Left lung (tissue), 14 donors: ENCODE measurements at places on chromosomes 13 and 19.

GRCh38 chr13:20442375-20442774 is 83.3 kb downstream of the CRYL1 start:
- no peaks in the 10 kb centered on the region for H3K36me3 ChIP-seq
- H3K4me3 ChIP-seq, result no peak overlapping the region
- no peak for DNase-seq
- no peaks in the 10 kb centered on the region for H3K27me3 ChIP-seq
- no peak overlapping the region for H3K27ac ChIP-seq

DNA sequence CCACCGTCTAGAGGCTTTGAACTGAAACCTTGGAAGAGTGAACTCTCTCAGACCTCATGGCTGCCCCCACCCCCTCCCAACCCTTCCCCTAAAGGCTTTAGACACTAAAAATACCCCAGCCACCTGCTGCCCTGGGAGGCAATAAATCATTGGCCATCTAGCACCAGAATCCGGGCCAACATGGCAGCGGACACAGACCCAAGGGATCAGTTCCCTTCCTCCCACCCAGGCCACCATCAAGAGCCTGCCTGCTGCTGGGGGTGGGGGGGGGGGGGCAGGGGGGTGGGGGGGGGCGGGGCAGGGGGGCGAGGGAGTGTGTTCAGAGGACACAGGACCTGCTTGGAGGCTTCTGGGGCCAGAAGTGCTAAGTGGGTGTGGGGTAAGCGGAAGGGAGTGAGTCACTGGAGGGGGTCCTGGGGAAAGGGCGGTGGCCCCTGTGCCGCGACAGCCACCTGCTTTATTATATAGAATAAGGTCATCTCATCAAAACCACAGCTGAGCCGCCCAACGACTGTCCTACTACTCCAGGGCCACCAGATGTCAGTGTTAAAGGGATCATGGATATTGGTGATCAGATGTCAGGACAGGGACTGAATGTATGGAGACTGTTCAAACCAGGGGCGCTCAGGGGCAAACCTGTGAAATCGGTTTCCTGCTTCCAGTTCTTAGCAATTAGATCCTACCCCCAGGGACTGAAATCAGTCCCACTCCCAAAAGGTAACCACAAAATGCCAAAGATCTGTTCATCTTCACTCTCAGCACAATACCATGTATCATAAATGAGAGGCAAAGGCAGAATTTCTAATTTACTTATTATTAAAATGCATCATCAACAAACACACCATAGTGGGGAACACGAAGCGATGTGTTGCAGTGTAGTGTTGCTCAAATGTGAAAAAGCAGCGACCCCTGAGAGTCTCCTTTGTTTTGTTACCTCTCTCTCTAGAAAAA is 24.3 kb downstream of the ARL11 start:
- H3K27me3 ChIP-seq, result no peaks in the 10 kb centered on the region
- no peaks in the 10 kb centered on the region for H3K4me1 ChIP-seq
- H3K4me3 ChIP-seq, result no peak overlapping the region
- no peak overlapping the region for H3K27ac ChIP-seq

DNA sequence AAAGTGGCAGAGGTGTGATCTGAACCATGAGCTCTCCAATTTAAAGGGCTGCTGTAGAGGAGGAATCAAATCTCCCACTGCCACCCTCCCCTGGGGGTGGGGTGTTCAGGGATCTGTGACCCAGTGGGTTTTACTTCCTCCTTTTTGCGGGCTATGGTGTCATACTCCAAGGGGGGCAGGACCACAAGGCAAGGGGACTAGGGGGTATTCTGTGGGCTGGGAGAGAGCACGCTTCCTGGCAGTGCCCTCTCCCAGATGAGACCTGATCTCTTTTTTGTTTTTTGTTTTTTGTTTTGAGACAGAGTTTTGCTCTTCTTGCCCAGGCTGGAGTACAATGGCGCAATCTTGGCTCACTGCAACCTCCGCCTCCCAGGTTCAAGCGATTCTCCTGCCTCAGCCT is 10.3 kb downstream of the PLD3 start:
- peak overlapping the region; percentile 33 for H3K27ac ChIP-seq
- no peaks in the 10 kb centered on the region for H3K36me3 ChIP-seq
- H3K4me3 ChIP-seq, result no peak overlapping the region
- H3K27me3 ChIP-seq, result no peaks in the 10 kb centered on the region

GRCh38 chr19:10920781-10921180 is 7.7 kb downstream of the YIPF2 start:
- no peak overlapping the region for H3K4me3 ChIP-seq
- no peak overlapping the region for H3K27ac ChIP-seq
- no peaks in the 10 kb centered on the region for H3K36me3 ChIP-seq
- H3K27me3 ChIP-seq, result no peaks in the 10 kb centered on the region
- H3K4me1 ChIP-seq, result peaks cover 2% of the 10 kb centered on the region

DNA sequence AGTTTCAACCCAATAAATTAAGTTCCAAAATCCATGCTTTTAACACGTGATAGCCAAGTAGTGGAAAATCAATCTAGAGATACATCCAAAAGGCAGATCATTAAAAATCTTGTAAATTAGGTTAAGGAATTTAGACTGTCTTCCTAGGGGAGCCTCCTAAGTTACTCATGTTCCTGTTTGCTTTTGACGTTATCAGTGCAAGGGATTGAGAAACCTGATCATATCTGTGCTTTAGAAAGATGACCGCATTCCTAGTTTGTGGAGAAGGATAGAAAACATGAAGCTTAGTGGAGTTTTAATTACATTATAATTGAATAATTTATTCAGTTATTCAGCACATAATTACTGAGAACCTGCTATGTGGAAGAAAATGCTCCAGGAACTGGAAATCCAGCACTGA is 251.0 kb upstream of the ARGLU1 start:
- H3K4me1 ChIP-seq, result no peaks in the 10 kb centered on the region
- H3K4me3 ChIP-seq, result no peak overlapping the region
- H3K36me3 ChIP-seq, result no peaks in the 10 kb centered on the region
- H3K27me3 ChIP-seq, result no peaks in the 10 kb centered on the region
- no peak for DNase-seq

DNA sequence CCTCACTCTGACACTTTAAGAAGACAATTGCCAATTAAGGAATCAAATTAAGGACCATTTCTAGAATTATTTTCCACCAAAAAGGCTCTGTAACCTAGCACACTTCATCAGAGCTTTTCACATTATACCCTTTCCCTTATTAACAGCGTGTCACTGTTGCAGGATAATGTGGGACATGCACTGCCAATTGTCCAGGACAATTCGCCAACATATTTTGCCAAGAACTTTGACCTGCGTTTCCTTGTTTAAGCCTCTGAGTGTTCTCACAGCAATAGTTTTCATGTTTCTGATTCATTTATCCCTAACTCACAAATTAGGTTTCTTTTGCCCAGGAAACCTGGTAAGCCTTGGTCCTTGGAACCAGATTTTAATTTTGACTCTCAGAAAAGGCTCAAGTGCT is 13.3 kb downstream of the COL4A1 start:
- peaks cover 17% of the 10 kb centered on the region for H3K27me3 ChIP-seq
- no peak overlapping the region for H3K27ac ChIP-seq
- no peaks in the 10 kb centered on the region for H3K36me3 ChIP-seq
- no peak for DNase-seq
- H3K4me1 ChIP-seq, result peaks cover 6% of the 10 kb centered on the region
- H3K4me3 ChIP-seq, result no peak overlapping the region

DNA sequence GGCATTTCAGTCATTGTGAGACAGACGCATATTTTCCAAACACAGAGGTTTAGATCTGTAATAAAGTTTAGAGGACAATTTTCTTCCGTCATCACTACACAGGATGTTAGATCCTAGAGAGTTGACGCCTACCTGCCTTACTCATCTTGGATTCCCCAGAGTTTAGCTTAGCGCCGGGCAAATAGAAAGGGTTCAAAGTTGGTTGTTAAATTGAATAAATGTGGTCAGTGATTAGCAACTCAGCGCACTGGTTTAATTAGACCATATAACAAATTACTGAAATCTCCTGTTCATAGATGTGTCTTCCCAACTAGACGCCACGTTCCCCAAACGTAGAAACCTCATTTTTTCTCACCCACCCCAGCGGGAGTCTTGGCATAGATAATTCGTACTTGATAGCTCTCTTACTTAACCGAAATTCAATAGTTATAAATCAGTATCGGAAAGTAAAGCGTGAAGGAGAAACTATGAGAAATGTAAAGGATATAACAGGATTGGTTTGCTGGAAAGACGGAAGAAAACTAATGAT is 726 bp upstream of the UFM1 start:
- no peaks in the 10 kb centered on the region for H3K27me3 ChIP-seq
- H3K36me3 ChIP-seq, result no peaks in the 10 kb centered on the region
- H3K27ac ChIP-seq, result peak overlapping the region; percentile 85
- peak overlapping the region; percentile 48 for H3K4me3 ChIP-seq
- peaks cover 13% of the 10 kb centered on the region for H3K4me1 ChIP-seq

GRCh38 chr13:113817860-113818691 is 45.8 kb downstream of the GAS6 start:
- H3K27me3 ChIP-seq, result no peaks in the 10 kb centered on the region
- H3K4me1 ChIP-seq, result peaks cover 71% of the 10 kb centered on the region
- no peak for DNase-seq
- H3K36me3 ChIP-seq, result no peaks in the 10 kb centered on the region
- peak overlapping the region; percentile 58 for H3K27ac ChIP-seq
- no peak overlapping the region for H3K4me3 ChIP-seq

- H3K27ac ChIP-seq, result no peak overlapping the region
- H3K27me3 ChIP-seq, result no peaks in the 10 kb centered on the region
- H3K4me3 ChIP-seq, result no peak overlapping the region
- no peaks in the 10 kb centered on the region for H3K4me1 ChIP-seq
- H3K36me3 ChIP-seq, result no peaks in the 10 kb centered on the region
Observed at GRCh38 chr13:48741377-48741776, 87.6 kb downstream of the CYSLTR2 start.

GRCh38 chr19:46713781-46714443 is 3.0 kb downstream of the PRKD2 start:
- H3K4me3 ChIP-seq, result peak overlapping the region; percentile 86
- H3K27ac ChIP-seq, result peak overlapping the region; percentile 95
- H3K4me1 ChIP-seq, result peaks cover 38% of the 10 kb centered on the region
- peak; percentile 96 for DNase-seq
- peaks cover 33% of the 10 kb centered on the region for H3K36me3 ChIP-seq

DNA sequence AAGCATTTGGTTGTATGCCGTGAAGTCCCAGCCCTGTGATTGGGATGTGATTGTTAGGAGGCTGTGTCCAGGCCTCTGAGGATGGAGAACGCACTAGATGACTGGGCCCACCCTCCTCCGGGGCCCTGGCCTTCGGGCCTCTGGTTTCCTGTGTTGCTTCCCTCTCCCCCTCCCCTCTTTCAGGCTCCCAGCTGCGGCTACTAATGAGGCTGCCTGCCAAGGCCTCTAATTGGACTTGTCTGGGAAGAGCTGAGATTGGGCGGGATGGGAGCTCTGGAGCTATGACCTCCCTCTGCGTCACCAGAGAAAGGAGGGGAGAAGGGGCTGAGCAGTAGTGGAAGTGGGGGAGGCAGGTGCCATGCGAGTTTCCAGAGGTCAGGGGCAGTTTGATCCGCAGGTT is 9.9 kb downstream of the PTH2 start:
- H3K27me3 ChIP-seq, result no peaks in the 10 kb centered on the region
- peak; percentile 74 for DNase-seq
- no peak overlapping the region for H3K27ac ChIP-seq

GRCh38 chr19:21135433-21135832 is 6.4 kb upstream of the ZNF431 start:
- no peaks in the 10 kb centered on the region for H3K36me3 ChIP-seq
- no peaks in the 10 kb centered on the region for H3K27me3 ChIP-seq
- H3K4me3 ChIP-seq, result no peak overlapping the region
- H3K27ac ChIP-seq, result no peak overlapping the region
- DNase-seq, result no peak
- H3K4me1 ChIP-seq, result no peaks in the 10 kb centered on the region

- DNase-seq, result no peak
- H3K27ac ChIP-seq, result no peak overlapping the region
- H3K36me3 ChIP-seq, result no peaks in the 10 kb centered on the region
- no peak overlapping the region for H3K4me3 ChIP-seq
Observed at GRCh38 chr19:48064509-48064908, 20.6 kb upstream of the CABP5 start.

GRCh38 chr13:110628477-110628793 is 13.1 kb downstream of the NAXD start:
- H3K27ac ChIP-seq, result no peak overlapping the region
- H3K4me1 ChIP-seq, result no peaks in the 10 kb centered on the region
- no peaks in the 10 kb centered on the region for H3K36me3 ChIP-seq
- no peaks in the 10 kb centered on the region for H3K27me3 ChIP-seq

DNA sequence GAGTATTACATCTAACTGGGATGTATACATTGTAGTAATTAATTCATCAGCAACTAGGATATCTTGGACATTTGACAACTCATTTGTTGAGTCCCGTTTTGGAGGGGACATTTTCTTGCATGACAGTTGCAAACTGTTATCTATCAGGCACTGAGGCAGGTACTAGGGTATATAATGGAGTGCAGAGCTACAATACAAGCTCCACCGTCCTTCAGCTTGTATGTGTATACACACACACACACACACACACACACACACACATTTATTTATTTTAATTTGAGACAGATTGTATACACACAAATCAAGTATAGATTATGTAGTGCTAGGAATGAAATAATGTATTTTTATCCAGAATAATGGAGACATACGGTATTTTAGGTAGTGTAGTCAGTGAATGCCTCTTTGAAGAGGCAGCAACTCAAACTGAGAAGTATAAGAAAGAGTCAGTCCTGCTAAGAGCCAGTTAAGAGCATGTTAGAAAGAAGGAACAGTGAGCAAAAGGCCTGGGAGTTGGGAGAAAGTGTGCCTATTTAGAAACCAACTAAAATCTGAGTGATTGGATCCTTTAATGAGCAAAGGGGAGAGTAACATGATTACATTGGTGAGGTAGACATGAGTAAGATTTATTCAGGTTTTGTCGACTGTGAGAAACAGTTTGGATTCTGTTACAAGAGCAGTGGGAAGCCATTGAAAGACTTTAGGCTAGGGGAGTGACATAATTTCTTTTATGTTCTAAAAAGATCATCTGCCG is 74.5 kb downstream of the NBEA start:
- no peak for DNase-seq
- H3K27me3 ChIP-seq, result no peaks in the 10 kb centered on the region
- no peaks in the 10 kb centered on the region for H3K4me1 ChIP-seq
- H3K36me3 ChIP-seq, result no peaks in the 10 kb centered on the region
- H3K27ac ChIP-seq, result no peak overlapping the region

GRCh38 chr19:3024509-3024869 is 4.6 kb downstream of the TLE2 start:
- H3K27me3 ChIP-seq, result peaks cover 48% of the 10 kb centered on the region
- H3K4me1 ChIP-seq, result peaks cover 8% of the 10 kb centered on the region
- no peak for DNase-seq
- no peaks in the 10 kb centered on the region for H3K36me3 ChIP-seq

- DNase-seq, result no peak
- H3K4me3 ChIP-seq, result no peak overlapping the region
- no peaks in the 10 kb centered on the region for H3K4me1 ChIP-seq
- H3K36me3 ChIP-seq, result no peaks in the 10 kb centered on the region
- no peaks in the 10 kb centered on the region for H3K27me3 ChIP-seq
Observed at GRCh38 chr19:43738780-43739211, 16.0 kb downstream of the SMG9 start.

GRCh38 chr19:43489979-43490599 is 14.5 kb downstream of the PHLDB3 start:
- H3K27ac ChIP-seq, result no peak overlapping the region
- no peak overlapping the region for H3K4me3 ChIP-seq
- H3K36me3 ChIP-seq, result no peaks in the 10 kb centered on the region
- no peak for DNase-seq
